Kidney tubule cell (primary cell): ENCODE measurements at places on chromosomes 12 and 14.

DNA sequence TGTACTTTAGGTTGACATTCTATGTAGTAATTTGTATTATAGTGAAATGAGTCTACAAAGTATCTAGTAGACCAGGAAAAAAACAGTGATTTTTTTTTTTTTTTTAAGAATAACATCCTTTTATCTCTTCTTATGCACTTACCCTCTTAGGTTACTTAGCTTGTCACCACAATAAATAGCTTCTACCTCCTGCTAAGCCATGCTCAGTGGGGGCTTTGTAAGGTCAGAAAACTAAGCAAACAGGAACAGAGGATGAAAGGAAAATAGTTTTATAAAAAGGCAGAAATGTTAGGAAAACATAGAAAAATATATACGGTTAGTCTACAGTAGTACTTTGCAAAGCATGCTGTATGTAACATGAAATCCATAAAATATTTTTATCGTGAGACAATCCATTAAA, 385.3 kb upstream of the ATXN7L3B start:
- no peak for DNase-seq

DNA sequence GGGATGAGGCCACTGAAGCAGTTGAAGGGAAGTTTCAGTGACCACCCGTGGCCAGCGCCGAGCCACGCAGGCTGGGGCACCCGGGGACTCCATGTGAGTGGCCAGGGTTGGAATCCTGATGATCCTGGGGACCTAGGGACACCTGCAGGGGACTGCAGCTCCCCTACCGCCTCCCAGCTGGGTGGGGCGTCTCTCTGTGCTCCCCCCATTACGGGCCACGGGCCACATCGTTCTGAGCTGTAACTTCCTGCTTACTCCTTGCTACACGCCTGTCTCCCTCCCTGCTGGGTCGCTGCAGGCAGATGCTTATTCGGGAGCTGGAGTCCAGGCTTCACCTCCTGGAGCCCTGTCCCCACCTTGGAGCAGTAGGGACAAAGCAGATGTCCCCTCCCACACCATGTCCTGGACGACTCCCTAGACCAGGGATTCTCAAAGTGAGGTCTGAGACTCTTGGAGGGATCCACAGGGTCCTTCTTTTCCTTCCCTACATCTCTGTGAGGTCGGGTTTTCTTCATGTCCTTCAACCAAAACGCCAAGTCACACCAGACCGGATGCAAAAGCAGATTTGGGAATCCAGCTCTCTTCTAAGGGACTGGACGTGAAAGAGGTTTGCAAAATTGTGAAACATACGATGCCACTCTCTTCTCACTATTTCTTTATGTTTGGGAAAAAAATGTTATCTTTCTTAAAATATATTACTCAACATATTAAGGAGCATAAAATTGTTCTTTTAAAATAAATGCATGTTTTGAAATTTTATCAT, 85.9 kb upstream of the NCOR2 start:
- no peak for DNase-seq

DNA sequence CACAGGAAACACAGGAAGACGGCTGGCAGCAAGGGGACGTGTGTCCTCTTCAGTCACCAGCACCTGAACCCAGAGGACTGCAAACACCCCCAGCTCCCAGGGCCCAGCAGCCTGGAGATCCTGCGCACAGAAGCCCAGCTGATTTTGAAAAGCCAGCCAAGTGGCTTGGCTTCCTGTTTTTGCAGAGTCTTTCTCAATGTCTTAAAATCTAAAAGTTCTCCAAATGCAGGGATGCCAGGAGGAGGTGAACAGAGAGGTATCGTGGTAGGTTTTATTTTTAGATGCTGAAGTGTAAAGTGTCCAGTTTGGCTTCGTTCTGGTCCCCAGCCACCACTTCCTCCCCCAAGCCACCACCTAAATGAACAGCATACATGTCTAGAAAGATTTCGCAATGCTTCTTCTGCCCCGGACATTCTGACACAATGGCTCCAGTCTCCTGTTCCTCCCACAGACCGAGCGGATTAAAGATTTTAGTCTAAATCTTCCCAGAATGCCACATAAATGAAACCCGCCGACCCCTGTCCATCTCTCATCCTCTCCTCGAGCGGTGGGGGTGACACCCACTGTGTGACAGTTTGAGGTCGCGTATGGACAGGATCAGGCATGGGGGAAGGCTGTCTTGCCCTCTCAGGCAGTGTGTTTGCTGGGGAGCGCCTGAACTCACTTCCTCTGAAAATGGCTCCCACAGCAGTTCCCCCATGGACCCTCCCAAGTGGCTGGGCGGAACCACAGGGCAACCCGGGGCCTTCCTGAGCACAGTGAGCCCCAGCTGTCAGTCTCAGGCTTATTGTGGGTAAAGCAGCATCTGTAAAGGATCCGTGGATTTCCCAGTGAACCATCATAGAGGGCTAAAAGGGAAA, 41.6 kb downstream of the ITPK1 start:
- no peak for DNase-seq

GRCh38 chr12:108468196-108468968, 46.7 kb upstream of the FICD start:
- DNase-seq, result peak; percentile 47

DNA sequence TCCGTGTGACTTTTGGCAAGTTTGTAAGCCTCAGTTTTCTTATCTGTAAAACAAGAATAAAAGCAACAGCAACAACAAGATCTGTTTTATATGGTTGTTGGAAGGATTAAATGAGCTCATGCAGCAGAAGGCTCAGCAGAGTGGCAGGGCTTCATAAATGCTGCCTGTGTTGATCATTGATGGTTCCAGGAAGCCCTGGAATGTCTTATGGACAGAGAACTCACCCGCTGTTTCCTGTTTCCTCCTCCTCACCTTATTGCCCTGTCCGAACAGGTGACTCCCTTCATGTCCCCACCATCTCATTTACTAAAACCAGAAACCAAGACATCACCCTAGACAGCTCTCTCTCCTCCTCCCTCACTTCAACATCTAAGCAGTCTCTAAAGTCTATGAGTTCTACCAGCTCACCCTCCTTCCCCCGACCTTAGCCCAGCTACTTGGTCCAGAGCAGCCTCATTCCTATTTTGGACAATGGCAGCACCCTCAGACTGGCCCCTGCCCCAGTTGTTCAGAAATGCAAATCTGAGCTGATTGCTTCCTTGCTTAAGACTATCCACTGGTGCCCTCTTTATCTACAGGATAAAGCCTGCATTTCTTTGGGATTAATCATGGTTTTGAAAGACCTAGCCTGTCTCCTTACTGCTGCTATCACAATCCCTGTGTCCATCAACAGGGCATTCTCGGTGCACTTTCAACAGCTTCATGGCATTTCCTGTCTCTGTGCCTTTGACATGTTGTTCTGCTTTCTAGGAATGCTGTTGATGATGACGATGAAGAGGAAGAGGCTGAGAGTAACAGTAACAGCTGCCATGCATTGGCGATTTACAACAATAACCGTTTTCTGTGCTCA, 21.4 kb upstream of the GSG1 start:
- peak; percentile 91 for DNase-seq

DNA sequence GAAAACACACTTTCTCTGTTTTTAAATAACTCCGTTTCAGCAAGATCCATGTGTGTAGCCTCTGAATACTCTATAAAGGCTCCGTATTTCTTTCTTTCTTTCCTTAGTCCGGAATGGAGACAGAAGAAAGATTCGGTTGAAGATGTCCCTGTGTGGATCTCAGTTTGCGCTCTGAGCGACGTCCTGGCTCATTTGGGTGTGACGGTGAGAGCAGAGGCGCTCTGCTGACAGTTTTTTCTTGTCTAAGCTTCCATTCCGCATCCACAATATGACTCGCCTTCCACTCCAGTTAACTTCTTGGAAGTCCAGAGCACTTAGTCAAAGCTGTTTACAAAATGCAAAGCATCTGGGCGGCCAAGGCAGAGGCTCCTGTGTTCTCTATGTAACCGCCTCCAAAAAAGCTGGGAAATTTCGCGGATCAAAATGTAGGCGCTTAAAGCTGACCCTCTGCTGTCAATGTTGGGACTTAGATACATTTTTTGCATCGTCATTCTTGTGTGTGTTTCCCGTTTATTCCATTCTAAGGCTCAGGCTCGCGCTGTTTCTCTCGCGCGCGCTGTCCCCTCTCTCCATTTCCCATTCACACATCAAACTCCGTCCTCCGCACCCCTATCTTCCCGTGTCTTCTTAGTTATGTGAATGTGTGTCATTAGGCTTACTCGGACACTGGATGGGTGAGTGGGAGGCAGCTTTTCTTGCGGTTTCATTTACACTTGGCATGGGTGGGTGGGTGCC, 880 bp upstream of the FLRT2 start:
- DNase-seq, result peak; percentile 76

DNA sequence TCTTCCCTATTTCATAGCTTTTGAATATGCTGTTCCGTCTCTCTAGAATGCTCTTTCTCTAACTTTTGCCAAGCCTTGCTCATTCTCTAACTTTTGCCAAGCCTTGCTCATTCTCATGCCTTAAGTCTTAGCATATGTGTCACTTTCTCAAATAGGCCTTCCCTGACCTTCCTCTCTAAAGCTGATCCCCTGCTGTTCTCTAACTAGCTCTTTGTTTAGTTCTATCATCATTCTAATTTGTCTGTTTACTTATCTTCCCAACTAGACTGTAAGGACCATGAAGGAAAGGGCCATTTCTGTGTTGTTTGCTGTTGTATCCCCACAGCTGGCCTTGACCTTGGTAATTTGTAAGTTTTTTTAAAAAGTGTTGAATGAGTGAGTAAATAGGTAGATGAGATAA, 71.1 kb downstream of the ZNF641 start:
- DNase-seq, result no peak
